ENCODE measurements at places on chromosomes 13 and 19.

- no peak for DNase-seq
Observed at GRCh38 chr19:35451338-35452096, 3.5 kb downstream of the FFAR2 start.

- no peak for DNase-seq
Observed at GRCh38 chr19:9986787-9987281, 23.5 kb downstream of the COL5A3 start.

GRCh38 chr19:45901432-45901911 lies 941 bp downstream of the MYPOP start:
- no peak for DNase-seq

DNA sequence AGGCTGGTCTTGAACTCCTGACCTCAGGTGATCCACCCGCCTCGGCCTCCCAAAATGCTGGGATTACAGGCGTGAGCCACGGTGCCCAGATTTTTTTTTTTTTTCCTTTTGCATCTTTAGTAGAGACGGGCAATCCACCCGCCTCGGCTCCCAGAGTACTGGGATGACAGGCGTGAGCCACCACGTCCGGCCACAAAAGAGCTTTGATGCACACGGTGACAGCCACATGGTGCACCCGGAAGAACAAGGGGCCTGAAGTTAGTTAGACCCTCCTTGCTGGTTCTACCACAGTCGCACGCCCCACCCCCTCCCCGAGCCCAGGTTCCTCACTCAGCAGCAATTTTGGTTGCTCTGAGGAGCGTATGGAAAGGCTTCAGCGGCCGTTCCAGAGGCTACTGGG lies 54.2 kb upstream of the USE1 start:
- no peak for DNase-seq

DNA sequence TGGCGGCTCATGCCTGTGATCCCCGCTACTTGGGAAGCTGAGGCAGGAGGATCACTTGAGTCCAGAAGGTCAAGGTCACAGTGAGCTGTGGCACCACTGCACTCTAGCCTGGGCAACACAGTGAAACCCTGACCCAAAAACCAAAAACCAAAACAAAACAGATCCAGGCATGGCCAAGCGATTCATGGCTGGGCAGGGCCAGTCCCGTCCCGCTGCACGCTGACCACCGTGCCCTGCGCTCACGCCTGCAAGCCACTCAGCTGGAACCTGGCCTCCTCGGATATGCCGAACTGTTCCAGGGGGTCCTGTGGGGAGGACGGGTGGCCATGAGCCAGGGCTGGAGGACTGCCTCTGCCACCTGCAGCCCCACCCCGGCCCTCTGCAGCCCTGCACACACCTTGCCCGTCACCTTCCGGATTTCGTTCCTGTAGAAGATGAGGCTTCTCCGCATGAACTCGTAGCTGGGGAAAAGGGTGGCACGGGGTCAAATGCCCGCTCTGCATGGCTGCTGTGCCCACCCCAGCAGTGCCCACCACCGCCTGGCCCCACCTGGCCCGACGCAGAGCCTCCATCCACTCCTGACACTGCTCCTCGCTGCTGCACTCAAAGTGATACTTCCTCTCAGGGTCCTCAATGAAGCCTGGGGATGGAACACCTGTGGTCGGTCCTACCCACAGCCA lies 2.4 kb downstream of the PLEKHJ1 start:
- no peak for DNase-seq

DNA sequence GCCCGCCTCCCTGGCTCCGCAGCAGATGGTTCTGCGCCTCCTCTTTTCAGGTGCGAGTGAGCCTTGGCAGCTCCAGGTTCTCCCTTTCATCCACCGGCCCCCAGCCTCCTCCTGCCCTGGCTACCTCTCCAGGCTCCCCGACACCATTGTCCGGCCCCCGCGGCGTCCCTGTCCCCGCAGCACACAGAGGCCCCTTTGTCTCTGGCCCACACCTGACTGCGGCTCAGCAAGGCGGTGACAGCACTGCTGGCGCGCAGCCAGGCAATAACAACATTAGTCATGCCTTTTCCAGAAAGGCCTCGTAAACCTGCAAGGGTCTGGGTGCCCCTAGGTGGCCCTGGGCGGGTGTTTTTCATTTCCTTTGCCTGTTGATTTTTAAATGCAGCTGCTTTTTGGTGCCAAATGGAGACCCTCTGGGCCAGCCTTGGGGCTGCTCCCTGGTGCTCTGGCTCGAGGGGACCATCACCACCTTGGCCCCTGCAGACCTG lies 73.2 kb upstream of the MEDAG start:
- no peak for DNase-seq

DNA sequence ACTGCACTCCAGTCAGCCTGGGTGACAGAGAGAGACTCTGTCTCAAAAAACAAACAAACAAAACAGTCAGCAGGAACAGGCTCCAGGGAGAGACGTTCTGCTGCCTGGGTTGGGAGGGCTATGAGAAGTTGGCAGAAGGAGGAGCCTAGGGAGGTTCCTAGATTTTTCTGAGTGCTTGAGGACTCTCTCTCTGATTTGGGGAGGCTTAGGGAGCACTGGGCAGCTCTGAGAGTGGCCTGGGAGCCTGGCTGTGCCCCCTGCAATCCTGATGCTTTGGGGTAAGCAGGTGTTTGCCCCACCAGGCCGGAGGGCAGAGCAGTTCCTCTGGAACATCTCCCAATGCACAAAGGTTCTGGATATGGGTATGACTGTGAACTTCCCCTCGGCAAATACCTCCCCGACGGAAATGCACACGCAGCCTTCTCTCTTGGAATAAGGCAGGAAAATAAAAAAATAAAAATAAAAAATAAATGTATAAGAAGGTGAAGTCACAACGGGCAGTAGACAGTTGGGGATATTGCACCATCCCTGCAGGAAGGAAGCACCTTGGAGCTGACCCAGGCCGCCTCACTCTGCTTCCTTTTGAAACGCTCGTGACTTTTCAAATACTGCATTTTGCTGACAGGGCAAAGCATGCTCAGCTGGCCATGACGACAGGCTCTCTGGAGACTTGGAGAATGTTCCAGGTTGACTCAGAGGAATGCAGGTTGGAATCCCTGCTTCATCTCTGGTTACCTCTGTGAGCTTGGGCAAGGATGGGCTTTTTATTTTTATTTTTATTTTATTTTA lies 26.5 kb upstream of the HOMER3 start:
- no peak for DNase-seq

- no peak for DNase-seq
Observed at GRCh38 chr19:35777961-35778360, 2.6 kb downstream of the ARHGAP33 start.

GRCh38 chr13:76725211-76725610 lies 161.0 kb downstream of the KCTD12 start:
- no peak for DNase-seq

DNA sequence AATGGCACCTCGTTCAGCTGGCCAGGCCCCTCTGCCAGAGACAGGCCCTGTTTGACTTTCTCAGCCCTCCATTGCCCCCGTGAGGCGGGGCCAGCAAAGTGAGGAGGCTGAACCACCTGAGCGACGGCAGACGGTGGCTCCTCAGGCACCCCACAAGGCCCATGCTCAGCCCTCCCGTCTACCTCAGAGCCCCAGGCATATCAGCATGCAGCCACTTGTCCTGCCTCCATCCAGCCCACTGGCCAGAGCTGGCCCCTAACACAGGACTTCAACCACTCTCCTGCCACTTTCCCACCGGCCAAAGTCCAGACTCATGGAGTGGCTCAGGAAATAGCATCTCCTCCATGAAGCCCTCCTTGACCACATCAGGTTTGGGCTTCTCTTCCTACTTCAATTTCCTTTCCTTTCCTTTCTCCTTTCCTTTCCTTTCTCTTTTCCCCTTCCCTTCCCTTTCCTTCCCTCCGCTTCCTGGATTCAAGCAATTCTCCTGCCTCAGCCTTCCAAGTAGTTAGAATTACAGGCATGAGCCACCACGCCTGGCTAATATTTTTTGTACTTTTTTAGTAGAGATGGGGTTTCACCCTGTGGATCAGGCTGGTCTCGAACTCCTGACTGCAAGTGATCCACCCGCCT lies 9.3 kb downstream of the SLC7A10 start:
- DNase-seq: no peak
